GDM1 (cell line): ENCODE measurements at places on chromosomes 7 and 10.

DNA sequence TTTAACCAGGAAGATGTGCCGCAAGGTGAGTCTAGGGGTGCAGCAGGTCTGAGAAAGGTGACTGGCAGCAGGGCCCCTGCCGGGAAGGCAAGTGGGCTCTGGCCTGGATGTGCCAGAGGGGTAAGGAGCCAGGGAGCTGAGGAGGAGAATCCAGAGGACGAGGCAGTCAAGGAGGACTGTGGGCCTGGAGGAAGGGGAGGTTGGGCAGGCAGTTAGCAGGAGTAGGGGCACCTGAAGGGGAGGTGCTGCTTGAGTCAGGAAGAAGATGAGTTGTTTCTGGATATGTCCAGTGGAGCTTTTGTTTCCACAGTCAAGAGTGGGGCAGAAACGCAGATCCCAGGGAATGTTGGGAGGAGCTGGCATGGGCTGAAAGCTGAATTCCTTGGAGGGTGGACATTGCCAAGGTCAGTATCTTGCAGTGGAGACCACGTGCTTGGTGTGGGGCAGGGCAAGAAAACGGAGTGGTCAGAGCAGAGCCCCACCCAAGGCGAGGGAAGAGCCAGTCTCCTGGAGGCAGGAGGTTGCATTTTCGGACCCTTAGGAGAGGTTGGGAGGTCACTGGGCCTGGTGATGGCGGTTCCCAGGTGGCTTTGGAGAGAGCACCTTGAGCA lies 34.0 kb downstream of the MINDY4 start:
- no peak for DNase-seq

GRCh38 chr7:48084727-48085432 lies 4.2 kb upstream of the UPP1 start:
- DNase-seq: peak; percentile 43

GRCh38 chr10:21934307-21934706 lies 69.2 kb downstream of the DNAJC1 start:
- DNase-seq: no peak

- no peak for DNase-seq
Observed at GRCh38 chr7:35875292-35875691, 74.4 kb downstream of the SEPTIN7 start.

DNA sequence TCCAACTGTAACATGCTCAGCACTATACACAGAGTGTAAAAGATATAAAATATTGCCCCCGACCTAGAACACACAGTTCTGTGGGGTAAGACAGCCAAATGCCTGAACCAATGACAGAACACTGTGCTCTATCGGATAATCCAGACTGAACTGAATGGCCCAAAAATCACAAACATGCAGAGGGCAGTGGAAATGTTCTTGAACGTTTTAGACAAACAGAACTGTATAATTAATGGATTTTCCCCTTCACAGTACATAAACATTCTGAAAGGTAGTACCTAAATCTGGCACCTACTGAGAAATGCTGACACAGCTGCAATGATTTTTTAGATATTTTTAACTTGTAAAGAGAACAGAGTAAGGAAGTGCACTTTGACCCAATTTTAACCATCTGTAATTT lies 33.4 kb downstream of the PARD3 start:
- DNase-seq: no peak

DNA sequence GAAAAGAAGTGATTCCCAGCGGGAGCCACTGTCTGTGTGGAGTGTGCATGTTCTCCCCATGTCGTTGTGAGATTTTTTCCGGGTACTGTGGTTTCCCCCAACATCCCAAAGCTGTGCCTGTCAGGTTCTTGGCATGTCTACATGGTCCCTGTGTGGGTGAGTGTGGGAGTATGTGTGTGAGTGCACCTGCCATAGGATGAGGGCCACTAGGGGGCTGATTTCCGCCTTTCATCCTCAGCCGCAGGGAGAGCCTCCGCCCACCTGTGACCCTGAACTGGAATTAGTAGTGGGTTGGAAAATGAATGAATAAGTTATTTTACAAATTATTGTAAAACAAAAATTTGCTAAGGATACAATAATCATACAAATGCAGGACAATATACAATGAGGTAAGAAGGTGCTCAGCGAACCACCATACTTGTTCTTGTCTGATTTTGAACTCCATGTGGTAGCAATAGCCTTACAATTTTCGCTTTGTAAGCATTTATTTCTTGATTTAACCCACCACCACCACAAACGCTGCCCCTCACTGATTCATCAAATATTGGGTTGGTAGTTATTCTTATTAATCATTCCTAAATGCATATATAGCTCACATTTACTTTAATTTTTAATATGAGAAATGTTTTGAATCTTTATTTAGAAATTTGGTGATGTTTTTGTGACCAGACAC lies 641.2 kb upstream of the VSTM2A start:
- DNase-seq: no peak

GRCh38 chr10:94383530-94383929 lies 18.8 kb upstream of the TBC1D12 start:
- no peak for DNase-seq
